ENCODE measurements at places on chromosomes 1 and 21.

- no peak for DNase-seq
These were observed 28.3 kb downstream of the SLC19A2 start for GRCh38 chr1:169457443-169457842.

DNA sequence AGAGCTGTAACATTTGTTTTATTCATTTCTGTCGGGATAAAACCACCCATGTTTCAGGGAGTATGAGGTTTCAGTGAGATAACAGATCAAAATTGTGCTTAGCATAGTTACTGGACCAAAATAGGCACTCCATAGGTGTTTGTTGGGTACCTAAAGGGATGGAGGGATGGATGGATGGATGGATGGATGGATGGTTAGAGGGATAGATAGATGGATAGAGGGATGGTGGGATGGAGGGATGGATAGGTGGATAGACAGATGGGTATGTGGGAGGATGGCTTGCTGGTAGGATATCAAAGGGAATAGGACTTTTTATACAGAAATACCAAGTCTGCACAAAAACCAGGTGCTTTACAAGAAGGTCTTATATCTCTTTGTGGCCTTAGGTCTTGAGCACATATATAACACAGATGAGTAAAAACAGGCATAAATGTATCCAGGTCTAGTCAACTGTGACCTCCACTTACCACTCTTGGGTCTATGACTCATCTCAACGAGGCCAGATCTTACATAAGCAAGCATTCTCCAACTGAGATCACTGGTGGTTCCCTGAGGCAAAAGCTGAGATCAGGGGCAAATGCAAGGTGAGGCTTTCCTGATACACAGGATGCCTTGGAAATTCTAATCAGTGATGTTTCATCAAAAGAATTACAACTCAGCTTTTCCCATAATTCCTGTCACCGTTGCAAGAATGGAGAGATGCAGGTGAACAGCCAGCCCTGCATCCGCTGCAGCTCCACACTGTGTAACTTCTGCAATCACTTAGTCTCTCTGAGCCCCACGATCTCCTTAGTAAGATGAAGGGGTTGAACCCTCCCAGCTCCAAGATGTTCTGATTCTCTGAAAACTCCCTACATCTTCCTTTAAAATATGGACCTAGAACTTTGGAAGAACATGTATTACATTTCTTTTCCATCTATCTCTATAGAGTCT is 32.0 kb downstream of the PTAFR start:
- no peak for DNase-seq

DNA sequence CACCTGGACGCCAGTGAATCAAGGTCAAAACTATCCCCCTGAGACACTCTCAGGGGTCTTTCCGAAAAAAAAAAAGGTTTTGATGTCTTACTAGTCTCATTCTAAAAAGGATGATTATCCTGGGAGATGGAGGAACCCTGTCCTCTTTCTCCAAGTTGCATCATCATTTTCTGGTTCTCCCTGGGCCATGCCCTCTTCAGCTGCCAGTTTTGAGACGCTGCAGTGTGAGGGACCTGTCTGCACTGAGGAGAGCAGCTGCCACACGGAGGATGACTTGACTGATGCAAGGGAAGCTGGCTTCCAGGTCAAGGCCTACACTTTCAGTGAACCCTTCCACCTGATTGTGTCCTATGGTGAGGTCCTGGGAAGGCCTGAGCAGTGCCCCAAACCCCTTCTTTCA is 3.5 kb downstream of the FCRLA start:
- no peak for DNase-seq

DNA sequence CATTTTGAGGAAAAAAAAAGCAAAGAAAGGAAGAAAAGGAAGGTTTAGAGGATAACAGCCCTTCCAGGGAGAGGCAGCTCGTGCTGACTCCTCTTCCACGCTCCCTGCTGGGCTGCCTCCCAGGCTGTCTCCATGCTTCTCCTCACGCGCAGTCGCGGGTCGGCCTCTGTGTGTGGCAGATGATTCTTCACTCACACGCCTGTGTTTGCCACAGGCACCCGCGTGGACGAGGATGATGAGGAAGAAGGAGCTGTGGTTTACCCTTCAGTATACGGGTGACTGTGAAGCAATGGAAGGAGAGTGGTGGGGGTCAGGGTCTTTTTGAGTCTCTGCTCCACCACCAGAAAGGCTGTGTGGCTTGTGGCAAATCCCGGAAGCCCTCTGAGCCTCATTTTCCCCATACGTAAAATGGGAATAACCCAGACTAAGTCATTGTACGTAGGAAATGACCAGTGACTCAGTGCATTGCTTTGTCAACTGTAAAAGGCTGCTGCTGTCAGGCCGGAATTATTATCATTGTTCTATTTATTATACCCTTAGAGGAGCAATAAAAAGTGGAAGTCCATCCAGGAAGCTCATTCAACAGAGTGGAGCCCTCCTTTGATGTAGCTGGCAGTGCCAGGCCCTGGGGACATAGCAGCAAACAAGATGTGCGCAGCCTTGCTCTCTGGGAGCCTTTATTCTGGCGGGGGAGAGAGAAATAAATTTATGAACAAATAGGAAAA is 11.9 kb upstream of the SH2D2A start:
- no peak for DNase-seq

DNA sequence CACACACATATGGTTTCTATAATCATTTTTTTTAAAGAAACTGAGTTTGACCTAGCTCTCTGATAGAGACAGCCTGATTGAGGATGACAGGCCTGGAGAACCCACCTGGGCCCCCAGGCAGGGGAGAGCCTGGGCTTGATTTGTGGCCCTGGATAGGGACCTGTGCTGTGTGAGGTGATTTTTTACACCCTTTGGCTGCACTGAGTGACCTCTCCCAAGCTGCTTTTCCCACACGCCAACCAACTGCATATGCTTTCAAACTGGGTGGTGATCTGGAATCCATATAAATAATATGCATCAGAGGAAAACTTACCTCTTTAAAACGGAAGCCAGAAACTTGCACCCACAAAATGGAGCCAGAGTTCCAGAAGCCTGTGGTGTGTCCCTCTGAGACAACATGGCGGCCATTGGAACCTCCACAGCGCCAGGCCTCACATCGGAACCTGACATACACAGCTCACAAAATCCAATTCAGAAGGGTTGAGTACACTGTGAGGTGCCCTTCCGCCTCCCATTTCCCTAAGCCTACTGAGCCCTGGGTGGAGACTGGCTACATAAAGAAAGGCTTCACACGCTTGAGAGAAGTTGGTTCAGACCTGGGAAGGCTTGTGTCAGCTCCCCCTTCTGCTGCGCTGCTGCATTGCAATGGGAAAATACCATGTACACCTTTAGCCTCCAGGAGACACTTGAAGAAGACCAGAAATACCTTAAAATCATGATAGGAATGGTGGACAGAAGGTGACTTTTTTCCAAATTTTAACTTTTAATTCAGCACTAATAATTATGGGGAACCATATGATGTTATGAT is 160.7 kb downstream of the HHIPL2 start:
- no peak for DNase-seq

GRCh38 chr21:41559658-41560631 is 52.0 kb upstream of the TMPRSS2 start:
- no peak for DNase-seq
